ENCODE measurements at places on chromosomes 7 and 10.

GRCh38 chr7:90701771-90702170 lies 105.7 kb downstream of the CDK14 start:
- no peak for DNase-seq

DNA sequence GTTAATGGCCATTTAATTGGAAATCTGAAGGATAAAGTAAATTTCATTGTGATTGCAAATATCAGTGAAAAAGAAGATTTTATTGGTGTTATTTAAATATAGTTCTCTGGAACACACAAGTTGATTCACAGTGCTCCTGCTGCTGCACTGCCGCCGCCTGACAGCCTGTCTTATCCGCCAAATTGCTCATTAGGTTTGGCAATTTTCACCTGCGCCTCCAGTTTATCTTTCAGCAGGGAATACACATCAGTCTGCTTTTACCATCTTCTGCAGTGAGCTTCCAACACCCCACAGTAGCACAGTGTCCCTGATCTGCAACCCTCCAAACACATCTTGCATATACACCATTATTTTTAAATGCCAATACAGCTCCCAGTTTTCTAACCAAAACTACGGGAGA lies 308.3 kb downstream of the PARD3 start:
- no peak for DNase-seq

GRCh38 chr10:73646598-73647041 lies 5.3 kb upstream of the MYOZ1 start:
- DNase-seq = no peak

DNA sequence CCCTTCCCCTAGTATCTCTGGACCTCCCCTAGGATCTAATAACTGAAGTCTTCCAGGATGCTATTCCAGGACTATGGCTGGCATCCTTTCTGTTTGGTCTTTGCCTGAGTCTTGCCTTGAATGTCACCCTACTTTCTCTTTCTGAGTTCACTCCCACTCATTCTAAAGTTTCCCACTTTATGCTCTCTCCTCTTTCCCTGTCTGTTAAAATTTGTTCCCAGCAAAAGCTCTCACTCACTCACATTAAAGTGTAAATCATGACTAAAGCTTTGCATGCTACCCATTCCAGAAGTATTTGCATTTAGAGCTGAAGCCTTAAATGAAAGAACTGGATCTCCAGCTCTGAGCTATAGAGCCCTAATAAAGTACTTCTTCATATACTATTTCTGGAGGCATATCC lies 42.1 kb upstream of the RAPGEF5 start:
- no peak for DNase-seq

GRCh38 chr7:87628780-87629569 lies 777 bp downstream of the RUNDC3B start:
- peak; percentile 15 for DNase-seq

- no peak for DNase-seq
Measured at GRCh38 chr7:152574892-152575548, 100.9 kb downstream of the XRCC2 start.

GRCh38 chr10:687583-688311 lies 1.7 kb downstream of the DIP2C start:
- DNase-seq = no peak

GRCh38 chr10:85544956-85545355 lies 821.6 kb downstream of the GRID1 start:
- no peak for DNase-seq

GRCh38 chr7:75532639-75533038 lies 40.5 kb downstream of the SPDYE5 start:
- DNase-seq = no peak

- no peak for DNase-seq
Measured at GRCh38 chr7:120991581-120991980, 3.1 kb downstream of the CPED1 start.

GRCh38 chr7:106153891-106154449 lies 41.9 kb upstream of the SYPL1 start:
- peak; percentile 77 for DNase-seq

GRCh38 chr7:140992422-140992821 lies 22.3 kb downstream of the MRPS33 start:
- DNase-seq = no peak

- DNase-seq = no peak
Measured at GRCh38 chr7:97479740-97480290, 252.1 kb upstream of the TAC1 start.

DNA sequence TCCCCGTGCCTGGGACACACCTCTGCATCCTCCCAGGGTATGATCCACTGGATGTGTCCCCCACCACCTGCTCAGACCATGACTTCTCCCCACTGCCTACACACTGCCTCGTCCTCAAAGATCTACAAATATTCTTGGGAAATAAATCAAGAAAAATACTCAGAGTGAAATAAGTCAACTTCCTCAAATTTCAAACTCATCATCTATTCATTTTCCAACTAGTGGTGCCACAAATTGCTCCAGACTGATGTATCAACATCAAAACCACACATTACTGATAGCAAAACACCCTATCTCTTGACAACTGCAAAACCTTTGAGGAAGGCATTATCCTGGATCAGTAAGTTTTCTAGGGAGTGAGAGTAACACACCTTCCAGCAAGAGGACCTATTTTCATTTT lies 87.7 kb downstream of the GRB10 start:
- no peak for DNase-seq

- no peak for DNase-seq
Measured at GRCh38 chr10:72610466-72610865, 15.4 kb downstream of the MICU1 start.

- DNase-seq = no peak
Measured at GRCh38 chr10:48555310-48556042, 49.4 kb downstream of the ARHGAP22 start.

DNA sequence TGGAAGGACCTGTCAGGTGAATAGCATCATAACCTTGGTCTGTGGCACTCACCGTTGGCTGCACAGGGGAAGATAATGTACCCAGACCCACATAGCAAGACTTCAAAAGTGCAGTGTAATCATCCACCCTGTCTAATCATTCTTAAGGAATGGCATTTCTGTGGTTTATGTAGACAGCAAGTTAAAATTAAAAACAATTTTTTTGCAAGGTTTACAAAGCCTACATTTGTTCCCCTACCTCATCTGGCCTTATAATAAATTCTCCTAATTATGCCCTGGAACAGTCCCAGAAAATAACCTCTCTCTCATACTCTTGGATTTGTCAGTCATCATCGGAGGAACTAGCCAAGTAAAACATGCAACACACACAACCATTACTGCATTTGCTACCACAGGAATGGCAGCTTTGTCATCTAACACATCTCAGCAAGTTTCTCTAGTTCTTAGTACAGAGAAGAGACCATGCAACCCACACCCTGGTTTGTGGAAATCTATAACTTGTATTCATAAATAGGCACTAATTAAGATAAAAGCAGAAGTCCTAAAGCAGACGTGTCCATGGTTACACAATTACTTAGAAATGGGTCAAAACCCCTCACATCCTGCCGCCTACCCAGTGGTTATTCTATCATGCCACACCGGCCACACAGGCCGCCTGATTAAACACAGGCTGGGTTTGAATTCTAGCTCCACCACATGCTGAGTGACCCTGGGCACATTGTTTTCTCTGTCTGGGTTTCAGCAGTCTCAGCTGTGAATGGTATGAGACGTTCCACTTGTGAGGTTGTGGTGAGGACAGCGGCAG lies 19.1 kb downstream of the ABLIM1 start:
- DNase-seq = no peak

DNA sequence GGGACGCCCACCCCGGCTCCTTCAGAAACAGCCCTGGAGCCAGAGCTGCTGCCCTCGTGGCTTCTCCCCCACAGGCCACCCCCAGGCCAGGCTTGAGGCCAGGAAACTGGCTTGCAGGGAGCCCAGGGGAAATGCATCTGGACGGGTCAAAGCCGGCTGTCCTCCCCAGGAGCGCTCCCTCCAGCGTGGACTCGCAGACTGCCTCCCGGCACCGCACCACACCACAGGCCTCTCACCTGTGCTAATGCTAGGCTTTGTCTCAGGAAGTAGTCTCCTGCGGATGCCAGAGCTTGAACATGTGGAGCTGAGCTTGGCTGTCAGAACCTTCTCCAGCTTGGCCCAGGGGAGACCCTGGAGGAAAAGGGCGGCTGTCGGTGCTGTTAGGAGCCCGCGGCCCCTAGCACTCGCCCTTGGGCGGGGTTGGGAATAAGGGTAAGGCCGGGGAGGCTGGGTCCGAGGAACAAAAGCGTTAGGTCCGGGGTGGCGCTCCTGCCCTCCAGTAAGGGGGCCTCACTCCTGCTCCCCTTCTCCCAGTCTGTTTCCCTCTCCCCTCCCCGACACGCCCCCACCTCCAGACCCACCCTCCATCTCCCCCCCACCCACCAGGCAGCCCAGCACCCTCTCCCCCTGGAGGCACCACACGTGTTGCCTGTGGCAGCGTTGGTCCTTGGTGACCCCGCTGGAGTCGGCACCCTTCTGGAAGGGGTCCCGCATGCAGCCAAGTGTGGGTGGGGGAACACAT lies 21.6 kb upstream of the DRGX start:
- no peak for DNase-seq

- DNase-seq = no peak
Measured at GRCh38 chr7:158296798-158297104, 290.9 kb downstream of the PTPRN2 start.

DNA sequence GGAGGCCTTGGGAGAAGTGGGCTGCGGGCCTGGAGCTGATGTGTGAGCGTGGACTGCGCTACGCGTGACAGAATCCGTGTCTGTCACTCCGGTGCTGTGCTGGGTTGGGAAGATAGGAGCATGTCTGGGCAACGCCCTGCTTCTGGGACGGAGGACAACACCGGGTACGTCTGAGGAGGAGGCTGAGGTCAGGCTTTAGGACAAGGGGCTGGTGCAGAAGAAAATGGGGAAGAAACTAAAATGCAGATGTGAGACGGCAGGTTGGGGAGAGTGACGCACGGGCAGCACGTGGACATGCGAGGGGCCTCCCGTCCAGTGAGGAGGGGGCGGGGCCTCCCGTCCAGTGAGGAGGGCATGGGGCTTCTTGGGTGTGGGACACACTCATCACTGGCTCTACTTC lies 207.4 kb downstream of the DNAJB6 start:
- no peak for DNase-seq

DNA sequence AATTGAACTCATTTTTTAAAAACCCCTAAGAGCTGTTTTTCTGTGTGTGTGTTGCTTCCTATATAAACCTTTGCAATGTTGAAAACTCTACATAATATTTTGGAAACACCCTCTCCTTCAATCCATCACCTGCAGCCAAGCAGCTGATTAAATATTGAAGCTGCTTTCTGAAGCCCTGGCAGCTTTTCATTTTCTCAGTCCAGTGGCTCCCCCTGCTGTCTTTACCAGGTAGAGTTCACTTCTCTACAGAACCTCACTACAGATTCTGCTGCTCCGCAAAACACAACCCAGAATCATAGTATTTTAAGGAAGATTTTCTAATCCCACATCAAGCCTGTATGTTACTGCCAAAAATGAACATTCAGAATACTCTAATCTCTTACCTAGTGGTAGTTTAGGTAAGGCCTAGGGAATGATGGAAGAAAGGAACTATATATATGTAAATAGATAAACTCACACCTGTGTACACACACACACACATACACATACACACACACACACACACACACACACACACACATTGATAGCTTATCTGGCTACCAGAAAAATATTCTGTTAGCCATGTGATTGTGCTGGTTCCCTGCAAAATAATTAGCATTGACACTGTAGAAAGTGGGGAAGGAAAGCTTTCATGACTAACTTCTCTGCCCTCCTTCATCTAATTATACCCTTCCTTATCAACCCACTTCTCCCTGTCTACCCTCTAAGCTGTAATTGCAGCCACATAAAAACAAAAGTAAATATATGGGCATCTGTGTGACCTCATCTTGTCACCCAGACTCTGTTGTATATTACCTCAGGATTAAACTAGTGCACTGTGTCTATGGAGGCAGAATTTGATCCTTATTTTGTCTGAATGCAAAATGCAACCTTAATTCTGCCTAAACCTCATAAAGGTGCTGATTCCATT lies 229.5 kb upstream of the FZD1 start:
- DNase-seq = peak; percentile 12

DNA sequence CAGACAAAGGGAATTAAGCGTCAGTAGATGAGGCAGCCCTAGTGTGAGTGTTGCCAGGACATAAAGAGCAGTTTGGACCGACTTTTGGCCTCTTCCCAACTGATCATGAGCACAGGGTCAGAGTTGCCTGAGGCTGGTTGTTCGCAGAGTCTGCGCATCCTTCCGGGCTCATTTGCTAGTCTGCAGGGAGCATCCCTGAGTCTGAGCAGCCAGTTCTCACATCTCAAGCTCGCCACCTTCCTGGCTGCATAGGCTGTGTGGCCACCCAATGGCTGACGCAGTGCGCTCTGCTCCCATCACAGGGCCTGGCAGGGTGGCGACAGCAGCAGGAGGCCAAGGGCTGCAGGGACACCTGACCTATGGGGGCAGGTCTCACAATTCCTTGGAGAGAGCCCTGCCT lies 5.0 kb downstream of the GAD2 start:
- no peak for DNase-seq

DNA sequence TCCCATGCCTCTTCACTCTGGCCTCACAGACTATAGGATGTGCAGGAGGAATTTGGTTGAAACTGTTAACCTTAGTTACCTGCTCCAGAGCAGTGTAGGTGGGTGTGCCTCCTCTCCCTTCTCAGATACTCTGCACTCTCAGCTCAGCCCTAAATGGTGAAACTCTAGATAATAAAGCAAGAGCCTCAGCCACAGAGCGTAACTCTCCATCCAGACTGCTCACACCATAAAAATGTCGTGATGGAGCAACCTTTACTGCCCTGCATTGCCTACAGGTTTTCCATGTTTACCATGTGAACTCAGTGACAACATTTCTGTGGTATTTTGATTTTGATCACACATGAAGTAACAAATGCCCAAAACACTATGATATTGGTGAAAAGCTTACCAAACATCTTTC lies 227.7 kb downstream of the CREB5 start:
- DNase-seq = no peak

DNA sequence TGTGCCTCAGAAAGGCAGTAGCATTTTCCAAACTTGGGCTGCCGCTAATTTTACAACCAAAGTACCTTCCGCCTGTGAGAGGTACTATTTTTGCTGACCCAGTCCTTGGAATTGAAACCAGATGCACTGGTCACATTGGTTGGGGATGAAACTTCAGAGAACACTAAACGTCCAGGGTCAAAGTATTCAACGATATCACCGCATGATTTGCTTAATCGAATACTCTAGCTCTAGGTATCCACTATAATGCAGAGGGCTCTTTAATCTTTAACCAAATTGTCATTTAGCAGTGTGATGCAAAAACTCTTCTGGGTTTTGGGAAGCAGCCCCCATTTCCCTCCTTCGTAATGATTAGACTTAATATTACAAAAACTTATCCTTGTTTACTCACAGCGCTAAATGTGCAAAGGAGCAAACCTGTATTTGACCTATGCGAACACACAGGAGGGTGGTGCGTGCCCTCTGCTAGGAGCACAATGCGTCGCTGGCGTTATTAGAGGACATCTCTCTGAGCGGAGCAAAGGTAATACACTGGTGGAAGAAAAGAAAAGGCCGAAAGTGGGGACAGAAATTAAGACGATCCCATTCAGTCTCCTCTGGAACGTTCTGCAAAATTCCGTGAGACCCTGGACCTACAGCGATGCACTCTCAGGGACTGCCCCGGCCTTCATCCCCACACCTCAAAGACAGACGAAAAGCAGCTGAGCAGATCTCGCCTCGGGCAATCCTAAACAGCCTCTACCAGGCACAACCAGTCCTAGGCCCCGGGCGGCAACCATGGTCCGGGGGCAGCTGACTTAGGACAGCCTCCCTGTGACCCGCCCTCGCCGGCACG lies 916 bp upstream of the EEPD1 start:
- DNase-seq = no peak

Measured in substantia nigra (tissue), 51 donors.